ENCODE measurements at places on chromosomes 16 and 17.

DNA sequence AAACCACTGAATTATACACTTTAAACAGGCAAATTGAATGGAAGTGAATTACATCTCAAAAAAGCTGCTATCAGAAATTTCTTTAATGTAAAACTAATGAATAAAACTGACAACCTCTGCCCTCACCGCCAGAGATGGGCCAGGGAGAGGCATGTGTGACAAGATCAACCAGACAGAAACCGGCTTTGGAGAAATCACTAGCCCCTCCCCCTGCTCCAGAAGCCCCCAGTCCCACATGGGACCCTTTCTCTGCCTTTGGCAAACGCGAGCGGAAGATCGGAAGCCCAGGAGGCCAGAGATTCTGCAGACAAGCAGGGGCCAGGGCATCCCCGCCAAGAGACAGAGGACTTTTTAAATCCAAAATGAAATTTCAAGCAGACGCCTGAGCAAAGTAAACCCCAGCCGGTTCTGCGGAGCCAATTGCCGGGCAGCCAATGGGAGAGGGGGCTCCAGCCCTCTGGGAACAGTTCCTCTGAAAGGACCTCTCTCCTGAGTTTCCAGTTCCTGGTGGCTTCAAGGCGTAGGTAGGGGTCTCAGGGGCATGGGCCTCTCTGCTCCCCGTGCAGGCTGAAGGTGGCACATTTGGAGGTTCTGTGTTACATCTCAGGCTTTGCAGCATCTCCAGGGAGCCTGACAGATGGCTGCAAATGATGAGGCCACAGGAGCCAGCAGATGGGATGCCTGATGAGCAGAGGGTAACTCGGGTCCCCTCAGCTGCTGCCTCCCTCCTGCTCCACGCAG lies 118.1 kb downstream of the GSG1L start:
- no peak for DNase-seq

DNA sequence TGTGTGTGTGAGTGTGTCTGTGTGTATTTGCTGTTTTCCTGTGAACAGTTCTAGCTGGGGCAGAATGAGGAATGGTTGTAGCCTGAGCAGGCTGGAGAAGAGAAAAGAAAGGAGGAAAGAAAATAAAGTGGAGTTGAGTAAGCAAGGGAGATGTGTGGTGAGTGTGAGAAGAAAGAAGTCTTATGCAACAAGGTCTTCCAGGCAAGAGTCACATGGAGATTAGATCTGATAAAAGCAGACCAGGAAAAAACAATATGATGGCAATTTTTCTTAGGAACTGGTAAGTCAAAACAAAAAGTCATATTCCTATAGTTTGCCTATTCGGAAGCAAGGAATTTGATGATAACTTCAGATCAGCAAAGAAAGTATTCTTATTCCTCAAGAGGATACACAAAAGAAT lies 125.0 kb downstream of the HS3ST3A1 start:
- DNase-seq, result no peak

DNA sequence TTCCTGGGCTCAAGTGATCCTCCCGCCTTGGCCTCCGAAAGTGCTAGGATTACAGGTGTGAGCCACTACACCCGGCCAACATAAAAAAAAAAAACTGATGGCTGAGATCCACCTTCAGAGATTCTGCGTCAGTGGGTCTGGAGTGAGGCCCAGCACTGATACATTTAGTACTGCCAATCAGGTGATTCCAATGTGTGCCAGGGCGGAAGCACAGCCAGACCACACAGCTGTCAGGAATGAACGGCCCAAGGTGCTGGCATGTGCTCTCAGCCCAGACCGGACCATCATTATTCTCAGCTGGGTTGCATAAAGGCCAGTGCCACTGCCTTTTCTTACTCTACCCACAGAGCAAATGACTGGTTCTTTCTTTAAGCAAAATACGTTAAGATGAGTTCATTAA lies 1.2 kb upstream of the BCO1 start:
- DNase-seq, result no peak

DNA sequence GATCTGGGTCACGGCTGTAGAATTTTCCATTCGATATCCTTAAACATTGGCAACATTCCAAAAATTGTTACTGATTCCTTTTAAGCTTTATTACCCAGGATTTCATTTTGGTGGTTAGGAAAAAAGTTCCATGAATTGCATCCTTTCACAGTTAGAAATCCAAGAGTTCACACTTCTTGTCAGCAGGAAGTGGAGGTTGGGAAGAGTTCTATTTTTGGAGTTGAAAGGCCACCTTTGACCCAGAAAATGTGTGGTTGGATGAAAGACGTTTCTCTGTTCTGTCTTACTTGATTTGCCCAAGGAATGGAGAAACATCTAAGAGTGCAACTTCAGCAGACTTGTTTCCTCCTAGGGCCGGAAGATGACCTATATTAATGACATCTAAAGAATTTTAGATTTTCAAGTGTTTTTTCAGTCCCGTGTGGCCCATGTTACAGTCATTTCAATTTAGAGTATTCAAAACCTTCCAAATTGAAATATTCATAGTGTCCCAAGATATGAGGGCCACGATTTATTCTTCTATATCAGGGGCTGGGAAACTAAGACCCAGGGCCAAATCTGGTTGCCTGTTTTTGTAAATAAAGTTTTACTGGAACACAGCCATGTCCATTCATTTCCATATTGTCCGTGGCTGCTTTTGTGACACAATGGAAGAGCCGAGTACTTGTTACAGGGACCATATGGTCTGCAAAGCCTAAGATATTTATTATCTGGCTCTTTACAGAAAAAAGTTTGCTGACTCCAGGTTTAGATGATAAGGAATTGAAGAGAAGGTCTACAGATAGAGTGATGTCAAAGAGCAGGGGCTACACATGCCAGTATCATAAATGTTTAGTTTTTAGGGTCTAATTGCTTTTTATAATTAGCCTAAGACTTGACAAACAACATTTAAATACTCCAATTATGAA lies 50.2 kb downstream of the CDK5R1 start:
- DNase-seq, result no peak

GRCh38 chr17:31561469-31562375 lies 170.2 kb downstream of the RAB11FIP4 start:
- DNase-seq, result no peak

- no peak for DNase-seq
These were observed 22.6 kb upstream of the METRNL start for GRCh38 chr17:83056583-83057396.

DNA sequence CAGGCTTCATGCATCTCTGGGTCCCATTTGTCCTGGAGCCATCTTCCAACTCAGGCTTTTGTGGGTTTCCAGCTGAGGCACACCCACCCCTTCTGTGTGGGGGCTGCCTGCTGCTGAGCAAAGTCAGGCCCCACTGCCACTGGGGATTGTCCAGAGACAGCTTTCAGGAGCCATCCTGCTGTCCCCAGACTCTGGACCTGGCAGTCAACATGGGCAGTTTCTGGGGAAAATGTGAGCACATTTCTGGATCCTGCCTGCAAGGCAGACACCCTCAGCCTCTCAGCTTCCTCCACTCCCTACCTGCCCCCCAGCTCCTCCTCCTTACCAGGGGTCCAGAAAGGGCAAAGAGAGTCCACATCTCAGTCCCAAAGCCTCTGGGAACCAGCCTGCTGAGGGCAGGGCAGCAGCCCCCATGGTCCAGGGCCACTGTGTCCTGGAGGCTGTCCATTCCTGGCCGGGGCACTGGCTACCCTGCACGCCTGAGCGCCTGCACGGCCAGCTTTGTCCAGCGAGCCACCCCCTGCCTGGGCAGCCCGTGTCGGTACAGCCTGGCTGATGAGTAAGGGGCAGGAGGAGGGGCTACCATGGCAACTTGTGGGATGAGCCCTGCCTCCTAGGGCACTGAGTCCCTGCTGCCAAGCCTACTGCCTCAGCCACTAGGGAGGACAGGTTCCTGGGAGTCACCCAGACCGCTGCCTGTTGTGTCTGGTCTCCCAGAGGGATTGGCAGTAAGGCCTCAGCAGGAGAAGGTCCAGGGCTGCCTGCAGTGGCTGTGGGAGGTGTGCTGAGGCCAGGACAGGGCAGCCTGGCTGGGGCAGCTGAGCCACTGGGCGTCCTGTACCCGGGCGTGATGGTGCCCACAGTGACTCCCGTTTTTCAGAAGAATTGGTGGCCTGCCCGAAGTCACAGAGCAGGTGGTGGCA lies at the start of gene SLC47A2:
Gene SLC47A2, minus strand, starts transcription at position 477 of the 923 bp plus-strand sequence. Its CDS starts 29 bp downstream, at position 448.
- no peak for DNase-seq

- DNase-seq, result no peak
These were observed 69.3 kb downstream of the STXBP4 start for GRCh38 chr17:55037828-55038227.

Data from NCI-H774 (cell line).